Fibroblast of skin of abdomen (primary cell): ENCODE measurements at places on chromosomes 6 and 20.

- DNase-seq, result no peak
Measured at GRCh38 chr6:3307436-3307835, 48.7 kb downstream of the PSMG4 start.

DNA sequence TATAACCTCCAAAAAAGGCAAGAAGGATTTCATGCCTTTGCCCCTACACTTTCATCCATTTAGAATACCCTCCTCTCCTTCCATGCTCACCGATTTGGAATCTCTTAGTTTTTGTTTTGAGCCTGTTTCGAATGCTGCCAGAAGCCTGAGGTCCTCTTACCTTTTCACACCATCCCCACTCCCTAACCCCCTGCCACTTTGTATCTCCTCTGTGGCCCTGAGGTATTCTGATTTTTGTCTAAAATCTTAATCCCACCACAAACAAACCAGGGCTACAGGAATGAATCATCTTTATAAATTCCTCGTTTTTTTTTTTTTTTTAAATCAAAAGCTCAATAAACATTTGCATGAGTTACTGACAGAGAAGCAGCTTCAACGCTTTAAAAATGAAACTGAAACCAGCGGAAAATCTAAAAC, 1.6 kb upstream of the RPS12 start:
- no peak for DNase-seq

- DNase-seq, result no peak
Measured at GRCh38 chr6:31836047-31836473, 8.5 kb downstream of the HSPA1B start.

GRCh38 chr6:41040101-41040939, 1.3 kb upstream of the UNC5CL start:
- DNase-seq, result no peak

- no peak for DNase-seq
Measured at GRCh38 chr20:13221313-13221672, 219 bp downstream of the ISM1 start.

- no peak for DNase-seq
Measured at GRCh38 chr6:46217671-46218131, 46.9 kb upstream of the ENPP5 start.

- no peak for DNase-seq
Measured at GRCh38 chr6:147961481-147962141, 381.0 kb upstream of the SASH1 start.

DNA sequence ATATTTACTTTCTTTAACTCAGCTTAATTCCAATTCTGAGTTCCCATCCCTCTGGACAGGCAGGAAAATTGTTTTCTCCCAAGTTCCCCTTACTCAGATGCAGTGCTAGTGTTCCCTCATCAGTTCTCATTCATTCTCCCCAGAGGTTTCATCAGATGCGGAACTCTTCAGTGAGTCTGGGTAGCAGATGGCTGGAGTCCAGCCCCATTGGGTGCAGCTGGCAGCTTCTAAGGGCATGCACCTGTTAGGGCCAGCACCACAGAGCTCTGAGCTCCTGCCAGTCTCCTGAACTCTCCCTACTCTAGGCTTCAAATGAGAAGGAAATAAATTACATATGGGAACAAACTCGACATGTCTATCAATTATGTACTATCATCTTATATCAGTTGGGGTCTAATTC, 76.6 kb downstream of the SOD2 start:
- DNase-seq, result no peak

- DNase-seq, result no peak
Measured at GRCh38 chr6:111731456-111732195, 125.9 kb upstream of the TRAF3IP2 start.

DNA sequence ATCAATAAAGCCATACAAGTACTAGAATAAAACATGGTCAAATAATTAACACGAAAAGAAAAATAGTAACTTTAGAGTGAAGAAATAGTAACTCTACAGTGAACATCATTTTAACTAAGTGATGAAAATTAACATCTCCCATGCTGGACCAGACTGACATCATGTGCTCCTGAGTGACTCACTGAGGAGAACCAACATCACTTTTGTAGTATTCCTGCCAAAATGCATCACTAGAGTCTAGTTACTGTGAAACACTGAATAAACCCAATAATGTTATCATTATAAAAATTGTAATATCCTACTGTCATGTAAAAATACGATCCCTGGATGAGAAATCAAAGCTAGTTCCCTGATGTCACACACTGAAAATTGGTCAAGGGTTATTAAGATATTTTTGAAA, 361.3 kb downstream of the CD109 start:
- peak; percentile 29 for DNase-seq

DNA sequence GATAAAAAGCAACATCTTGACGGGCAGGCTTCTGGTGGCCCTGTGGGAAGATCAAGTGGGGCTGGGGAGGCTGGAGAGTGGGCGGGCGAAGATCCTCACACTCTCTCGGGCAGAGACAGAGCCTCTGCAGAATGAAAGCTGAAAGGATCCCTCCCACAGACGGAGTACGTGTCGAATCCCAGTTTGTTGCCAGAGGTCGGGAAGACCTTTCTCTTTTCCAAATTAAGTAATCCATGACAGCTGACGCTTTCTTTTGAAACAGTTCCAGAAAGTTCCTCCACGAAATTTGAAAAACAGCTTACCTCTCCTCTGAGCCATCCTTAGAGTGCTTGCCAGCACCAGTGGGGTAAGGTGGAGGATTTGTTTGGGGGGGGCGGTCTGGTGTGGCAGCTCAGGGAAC, 155.6 kb upstream of the SMLR1 start:
- DNase-seq, result peak; percentile 11

DNA sequence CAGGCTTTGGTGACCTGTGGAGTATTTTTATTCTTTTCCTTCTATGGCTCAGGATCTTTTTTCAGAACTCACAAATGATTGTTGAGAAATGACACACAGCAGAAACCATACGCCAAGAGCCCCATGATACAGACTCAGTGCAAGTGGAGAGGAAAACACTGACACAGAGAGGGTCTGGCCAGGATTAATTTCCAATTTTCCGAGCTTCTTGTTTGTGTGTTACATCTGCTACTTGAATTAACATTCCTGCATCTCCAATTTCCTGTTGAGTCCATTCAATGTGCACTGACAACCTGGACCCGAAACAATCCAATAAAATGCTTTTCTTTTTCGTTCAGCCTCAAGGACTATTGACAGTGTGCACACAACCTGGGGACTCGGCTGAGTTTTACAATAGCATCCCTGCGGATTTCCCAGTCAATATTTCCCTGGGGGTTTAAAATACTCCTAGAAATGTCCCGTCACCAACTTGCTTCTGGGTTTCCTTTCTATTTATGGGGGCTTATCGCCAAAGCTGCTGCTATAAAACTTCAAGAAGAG, 4.9 kb upstream of the MLN start:
- DNase-seq, result no peak

GRCh38 chr20:62412194-62413024, 5.3 kb upstream of the CABLES2 start:
- no peak for DNase-seq

- DNase-seq, result no peak
Measured at GRCh38 chr6:4212588-4212987, 77.2 kb upstream of the ECI2 start.

- peak; percentile 98 for DNase-seq
Measured at GRCh38 chr20:14337400-14338171, at the start of gene FLRT3. TSS of gene FLRT3 (minus strand) at chr20:14337612. CDS start at chr20:14327506, 10,106 bp downstream.

DNA sequence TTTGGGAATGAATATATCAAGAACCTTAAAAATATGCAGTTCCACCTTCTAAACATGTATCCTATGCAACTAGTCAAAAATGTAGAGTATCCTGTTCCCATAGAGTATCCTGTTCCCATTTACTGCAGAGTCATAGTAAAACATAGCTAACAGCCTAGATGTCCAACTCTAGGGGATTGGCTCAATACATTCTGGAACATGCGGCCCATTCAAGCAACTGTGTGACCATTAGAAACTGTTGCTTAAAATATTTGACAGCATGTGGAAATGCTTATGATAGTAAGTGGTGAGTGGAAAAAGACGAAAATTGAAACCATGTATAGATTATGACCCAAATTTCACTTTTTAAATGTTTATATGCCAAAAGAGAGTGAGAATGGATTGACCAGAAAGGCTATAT, 11.2 kb downstream of the FOXP4 start:
- no peak for DNase-seq

DNA sequence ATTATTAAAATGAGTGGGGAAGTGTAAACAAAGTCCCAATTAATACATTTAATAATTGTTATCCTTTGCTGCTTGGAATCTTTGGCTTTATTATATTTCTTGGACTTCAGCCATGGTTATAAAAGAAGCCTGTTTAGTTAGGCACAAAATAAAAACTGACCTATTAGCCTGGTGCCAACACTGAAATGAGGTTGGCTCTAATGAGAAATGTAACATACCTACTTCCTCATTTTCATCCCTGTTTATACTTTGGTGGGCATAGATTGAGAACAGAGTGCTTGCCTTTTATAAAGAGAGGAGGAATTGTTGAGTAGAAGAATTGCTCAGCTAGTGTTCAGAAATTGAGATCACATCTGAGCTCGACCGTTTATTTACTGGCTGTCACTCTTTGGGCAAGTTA, 471.3 kb downstream of the UTRN start:
- DNase-seq, result no peak

DNA sequence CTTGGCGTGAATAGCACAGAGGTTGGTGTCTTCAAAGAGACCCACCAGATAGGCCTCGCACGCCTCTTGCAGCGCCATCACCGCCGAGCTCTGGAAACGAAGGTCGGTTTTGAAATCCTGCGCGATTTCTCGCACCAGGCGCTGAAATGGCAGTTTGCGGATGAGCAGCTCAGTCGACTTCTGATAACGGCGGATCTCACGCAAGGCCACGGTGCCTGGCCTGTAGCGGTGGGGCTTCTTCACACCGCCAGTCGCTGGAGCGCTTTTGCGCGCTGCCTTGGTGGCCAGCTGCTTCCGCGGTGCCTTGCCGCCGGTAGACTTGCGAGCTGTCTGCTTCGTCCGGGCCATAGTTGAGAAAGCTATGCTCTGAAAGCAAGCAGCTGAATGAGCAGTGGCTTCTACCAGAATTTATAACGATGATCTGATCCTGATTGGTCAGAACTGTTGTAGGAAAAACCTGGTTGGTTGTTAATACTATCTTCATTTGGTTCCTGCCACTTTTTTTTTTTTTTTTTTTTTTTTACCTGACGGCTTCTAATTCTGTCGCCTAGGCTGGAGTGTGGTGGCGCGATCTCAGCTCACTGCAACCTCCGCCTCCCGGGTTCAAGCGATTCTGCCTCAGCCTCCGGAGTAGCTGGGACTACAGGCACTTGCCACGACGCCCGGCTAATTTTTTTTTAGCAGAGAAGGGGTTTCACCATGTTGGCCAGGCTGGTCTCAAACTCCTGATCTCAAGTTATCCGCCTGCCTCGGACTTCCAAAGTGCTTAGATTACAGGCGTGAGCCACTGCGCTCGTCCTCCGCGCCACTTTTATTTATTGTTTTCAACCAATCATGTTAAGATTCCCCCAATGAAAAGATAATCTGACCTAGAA, 21.5 kb downstream of the OR2B2 start:
- DNase-seq, result peak; percentile 95

DNA sequence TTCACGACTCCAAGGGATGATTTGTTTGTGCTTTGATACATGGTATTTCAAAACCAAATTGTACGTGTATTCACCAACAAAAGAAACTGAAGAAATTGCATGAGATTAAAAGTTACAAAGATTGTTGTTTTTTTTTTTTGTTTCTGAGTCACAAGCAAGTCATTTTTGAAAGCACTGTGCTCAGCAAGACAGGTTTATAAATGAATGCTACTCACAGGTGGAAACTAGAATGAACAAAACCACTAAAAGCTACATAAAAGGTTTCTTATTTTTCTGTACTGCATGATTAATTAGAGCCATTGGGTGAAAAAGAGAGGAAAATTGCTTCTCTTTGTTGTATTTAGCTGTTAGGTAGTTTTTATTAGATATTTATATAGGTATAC, 90.2 kb upstream of the RIPOR2 start:
- DNase-seq, result no peak

- DNase-seq, result no peak
Measured at GRCh38 chr20:10954137-10954840, 280.5 kb upstream of the JAG1 start.

- peak; percentile 41 for DNase-seq
Measured at GRCh38 chr6:42294759-42295158, 77.1 kb upstream of the MRPS10 start.

DNA sequence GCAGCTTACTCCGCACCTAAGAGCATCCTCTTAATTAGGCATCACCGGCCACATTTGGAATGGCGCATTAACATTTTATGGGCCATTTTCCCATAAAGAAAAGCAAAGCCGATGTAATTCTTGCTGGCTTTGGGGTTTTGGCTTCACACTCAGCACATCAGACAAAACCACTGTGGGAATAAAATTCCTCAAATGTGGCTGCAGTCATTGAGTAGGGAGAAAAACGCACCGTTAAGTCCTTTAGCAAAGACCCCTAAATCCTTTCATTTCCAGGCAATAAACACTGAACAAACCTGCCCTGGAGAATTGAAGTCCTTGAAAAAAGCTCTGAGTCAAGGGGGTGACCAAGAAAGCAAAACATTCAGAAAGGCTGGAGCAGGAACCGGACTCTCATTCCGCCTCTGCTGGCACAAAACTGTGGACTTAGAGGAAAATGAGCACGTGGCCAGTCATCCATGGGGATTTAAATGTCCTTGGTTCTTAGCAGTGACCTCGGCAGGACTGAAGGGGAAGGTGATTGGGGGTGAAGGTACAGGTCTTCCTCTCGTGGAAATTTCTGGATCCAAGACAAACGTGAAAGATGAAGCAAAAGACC, 102.9 kb downstream of the CDH4 start:
- no peak for DNase-seq

DNA sequence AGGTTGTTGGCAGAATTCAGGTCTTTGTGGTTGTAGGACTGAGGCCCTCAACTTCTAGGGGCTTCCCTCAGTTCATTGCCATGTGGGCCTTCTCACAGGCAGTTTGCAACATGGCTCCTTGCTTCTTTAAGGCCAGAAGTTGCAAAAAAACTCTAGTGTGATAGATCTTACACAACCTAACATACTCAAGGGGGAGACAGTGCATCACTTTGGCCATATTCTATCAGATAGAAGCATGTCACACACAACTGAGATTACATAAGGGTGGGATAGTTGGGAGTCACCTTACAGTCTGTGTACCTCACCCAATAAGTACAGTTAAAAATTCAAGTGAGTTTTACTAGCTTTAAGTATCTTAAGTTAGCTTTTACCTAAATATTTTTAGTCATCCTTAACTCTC, 1.6 kb downstream of the SIRPD start:
- DNase-seq, result no peak

DNA sequence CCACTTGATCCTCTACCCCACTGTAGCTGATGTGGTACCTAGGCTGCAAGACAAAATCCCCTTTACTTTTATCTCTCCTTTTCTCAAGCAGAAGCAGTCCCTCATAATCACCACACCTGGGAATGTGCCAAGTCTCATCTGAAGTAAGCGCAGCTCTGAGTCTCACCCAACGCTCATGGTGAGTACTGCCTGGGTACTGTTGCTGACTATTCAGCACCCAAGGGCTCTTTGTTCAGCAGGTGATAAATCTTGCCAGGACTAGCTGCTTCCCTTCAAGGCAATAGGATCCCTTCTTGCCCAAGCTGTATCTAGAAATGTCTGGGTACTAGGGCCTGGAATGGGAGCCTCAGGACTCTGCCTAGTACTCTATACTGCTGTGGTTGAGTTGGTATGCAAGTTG, 70.9 kb downstream of the GCLC start:
- DNase-seq, result no peak
